ENCODE measurements at places on chromosomes 13 and 19.

- DNase-seq: peak; percentile 87
Observed at GRCh38 chr19:12766051-12766521, 9.3 kb downstream of the HOOK2 start.

GRCh38 chr19:39435499-39436349, at the start of gene RPS16:
Gene RPS16, minus strand, starts transcription at chr19:39435949. Its CDS starts 54 bp downstream, at chr19:39435895.
- peak; percentile 92 for DNase-seq

- DNase-seq: no peak
Observed at GRCh38 chr13:114151031-114151430, 18.6 kb upstream of the RASA3 start.

DNA sequence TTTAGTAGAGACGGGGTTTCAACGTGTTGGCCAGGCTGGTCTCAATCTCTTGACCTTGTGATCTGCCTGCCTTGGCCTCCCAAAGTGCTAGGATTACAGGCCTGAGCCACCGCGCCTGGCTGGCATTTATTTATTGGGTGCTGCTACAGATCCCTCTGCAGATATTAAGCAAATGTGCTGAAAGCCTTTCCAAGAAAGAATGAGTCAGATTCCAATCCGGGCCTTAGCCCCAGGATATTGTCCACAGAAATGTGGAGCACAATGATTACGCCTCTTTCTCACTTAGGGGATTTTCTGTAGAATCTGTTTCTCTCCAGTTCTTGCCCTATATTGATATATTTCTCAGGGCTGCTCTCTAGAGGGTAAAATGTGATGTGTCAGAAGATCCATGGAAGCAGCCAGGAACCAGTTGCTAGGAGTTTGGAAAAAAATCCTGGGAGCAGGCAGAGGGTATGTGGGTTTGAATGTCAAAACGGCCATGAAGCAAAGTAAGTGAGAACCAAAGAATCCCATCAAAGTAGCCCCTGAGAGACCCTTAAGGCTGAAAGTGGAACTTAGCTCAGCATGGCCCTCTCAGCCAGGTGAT, 24.8 kb upstream of the IGFL4 start:
- no peak for DNase-seq

DNA sequence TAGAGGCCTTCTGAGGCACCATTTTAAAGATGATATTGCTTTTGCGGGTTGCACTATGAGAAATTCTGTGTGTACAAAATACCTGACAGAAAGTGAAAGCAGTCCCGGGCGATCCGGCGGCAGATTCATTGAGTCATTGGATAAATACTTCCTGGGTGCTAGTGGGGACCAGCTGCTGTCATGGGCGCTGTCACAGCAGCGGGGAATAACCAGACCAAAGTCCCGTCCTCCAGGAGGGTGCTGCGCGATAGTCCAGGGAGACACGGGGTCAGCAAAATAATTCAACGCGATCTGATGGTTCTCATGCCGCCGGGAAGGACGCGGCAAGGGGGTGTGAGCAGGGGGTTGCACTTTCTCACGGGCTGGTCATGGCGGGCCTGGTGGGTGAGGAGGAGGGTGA, 13.5 kb downstream of the ZFR2 start:
- DNase-seq: no peak

- no peak for DNase-seq
Observed at GRCh38 chr19:1019980-1020867, 699 bp downstream of the TMEM259 start.

DNA sequence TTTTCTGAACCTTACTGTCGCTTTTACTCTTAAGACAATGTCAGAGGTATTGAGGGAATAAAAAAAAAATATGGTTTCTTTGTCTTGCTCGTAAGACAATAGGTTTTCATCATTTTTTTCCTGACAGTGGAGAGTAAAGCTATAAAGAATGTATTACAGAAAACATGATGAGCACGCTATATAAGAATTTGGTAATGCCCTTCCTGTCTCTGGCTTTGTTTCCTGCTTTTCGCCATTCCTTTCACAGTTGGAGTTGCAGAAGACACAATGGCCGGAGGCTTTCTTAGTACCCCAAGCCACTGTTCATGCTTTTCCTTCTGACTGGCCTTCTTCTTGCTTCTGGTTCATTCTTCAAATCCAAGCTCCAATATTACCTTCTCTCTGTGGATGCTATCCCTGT, 101.0 kb upstream of the DACH1 start:
- no peak for DNase-seq

- no peak for DNase-seq
Observed at GRCh38 chr13:79581870-79582315, 100.9 kb downstream of the NDFIP2 start.

- DNase-seq: no peak
Observed at GRCh38 chr13:21657538-21657937, 13.3 kb upstream of the FGF9 start.

DNA sequence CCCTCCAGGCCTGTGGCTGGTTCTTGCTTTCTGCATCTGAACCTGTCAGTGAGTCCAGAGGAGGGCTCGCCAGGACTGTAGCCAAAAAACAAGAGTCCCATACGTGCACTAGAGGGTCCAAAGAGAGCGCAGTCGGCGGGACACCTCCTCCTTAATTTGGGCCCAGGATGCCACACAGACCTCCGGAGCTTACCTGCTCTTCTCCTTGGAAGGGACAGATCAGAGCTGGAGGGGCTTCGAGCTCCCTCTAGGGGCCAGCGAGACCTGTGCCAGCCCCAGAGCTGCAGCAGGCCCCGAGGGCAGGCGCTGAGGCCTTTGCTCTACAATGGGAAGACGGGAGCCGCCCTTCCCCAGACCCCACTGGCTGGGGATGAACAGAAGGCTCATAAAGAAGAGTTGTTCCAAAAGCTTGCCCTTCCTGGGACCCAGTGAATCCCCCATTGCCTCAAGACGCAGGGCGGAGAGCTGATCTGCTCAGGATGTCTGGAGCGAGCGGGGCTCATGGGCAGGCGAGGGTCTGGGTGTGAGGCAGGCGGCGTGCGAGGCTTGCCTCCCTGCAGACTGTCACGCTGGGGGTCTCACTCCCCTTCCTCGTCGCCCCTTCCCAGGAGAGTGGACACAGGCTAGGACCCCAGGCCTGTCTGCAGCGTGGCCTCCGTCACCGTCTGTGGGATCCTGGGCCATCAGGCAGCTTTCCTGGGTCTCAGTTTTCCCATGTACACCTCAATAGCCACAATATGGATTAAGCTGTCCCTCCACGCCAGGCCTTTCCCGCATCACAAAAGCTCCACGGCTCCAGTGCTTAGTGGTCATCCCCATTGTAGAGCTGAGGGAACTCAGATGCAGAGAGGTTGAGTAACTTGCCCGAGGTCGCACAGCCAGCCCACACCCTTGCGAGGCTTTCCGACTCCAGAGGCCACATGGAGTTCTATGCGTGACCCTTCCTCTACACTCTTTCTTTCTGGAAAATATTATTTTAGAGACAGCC, 46.9 kb upstream of the VSTM2B start:
- DNase-seq: peak; percentile 34

GRCh38 chr19:42529248-42529764, 1.0 kb upstream of the CEACAM1 start:
- DNase-seq: peak; percentile 80

All from GM20000 (cell line).